ENCODE measurements at places on chromosomes 2 and 18.

DNA sequence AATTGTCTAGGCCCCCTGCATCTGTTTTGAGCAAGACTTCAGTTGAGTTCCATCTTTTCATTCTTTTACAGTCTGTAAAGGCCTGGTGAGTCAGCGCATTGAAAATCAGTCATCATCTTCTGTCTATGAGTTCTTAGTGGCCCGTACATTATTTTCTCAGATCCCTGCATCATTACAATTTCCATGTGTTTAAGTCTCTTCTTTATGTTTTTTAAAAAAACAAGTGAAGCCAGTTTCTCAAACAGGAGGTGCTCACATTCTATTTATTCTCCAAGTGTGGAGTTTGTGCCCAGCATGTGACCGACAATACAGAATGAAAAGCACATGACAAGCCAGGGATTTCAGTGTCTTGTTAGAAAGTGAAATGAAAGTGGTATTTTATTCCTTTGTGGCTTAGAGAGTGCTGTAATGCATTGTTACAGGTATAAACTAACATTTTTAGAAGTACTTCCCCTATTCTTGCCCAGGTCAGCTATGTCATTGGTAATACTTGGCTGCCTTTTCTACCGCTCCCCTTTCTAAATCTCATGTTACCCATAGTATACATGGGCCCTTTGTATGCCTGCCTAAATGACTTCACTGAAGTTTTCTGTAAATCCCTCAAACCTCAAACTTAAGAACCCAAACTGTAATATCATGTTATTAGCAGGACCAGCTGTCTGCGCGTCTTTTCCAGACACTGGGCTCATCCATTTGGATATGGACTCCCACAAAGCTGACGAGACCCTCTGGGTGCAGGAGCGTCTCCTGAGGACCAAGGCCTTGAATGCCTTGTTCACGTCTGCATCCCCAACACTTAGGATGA, 67.6 kb downstream of the FEZ2 start:
- no peak for DNase-seq

- no peak for DNase-seq
Observed at GRCh38 chr2:3959372-3959771, 256.0 kb downstream of the DCDC2C start.

- no peak for DNase-seq
Observed at GRCh38 chr2:238127165-238128060, 11.1 kb upstream of the KLHL30 start.

DNA sequence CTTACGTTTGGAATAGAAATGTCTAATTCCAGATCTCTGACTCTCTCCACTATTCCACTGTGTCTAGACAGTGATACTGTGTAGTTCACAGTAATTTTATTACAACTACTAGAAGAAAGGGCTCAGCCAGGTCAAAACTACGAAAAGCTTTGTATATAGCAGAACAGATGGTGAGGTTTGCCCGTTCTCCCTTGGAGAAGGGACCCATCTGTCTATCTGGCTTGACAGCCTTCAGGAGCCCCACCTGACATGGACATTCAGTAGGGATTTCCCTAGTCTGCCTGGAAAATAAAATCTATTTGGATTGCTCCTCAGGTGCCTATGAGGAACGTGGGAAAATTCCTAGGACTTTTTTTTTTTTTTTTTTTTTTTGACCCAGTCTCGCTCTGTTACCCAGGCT, 435.4 kb downstream of the NRXN1 start:
- no peak for DNase-seq

DNA sequence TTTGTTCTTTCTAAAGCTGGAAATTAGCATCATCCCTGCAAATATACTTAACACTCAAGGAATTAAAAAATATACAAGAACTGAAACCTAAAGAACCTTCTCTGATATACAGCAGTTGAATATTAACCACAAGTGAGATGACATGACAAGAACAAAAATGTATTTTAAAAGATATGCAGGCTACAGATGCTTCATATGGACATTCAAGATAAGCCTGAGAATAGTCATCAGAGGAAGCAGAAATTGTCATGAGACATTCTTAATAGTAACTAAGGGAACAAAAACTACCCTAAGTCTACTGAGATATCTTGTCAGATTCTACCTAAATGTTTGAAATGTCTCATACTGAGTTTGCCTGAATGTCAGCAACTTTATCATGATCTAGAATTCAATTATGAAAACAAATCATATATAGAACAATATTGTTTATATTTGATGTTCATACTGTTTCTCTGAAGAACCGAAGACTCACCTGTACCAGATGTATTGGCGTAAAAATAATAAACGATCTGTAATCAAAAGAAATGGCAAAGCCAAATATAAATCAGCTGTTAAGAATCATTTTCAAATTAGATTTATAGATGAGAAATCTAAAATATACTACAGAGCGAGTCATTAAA, 4.7 kb downstream of the NBAS start:
- no peak for DNase-seq

- no peak for DNase-seq
Observed at GRCh38 chr2:38734299-38735058, 16.7 kb downstream of the SRSF7 start.

- DNase-seq, result no peak
Observed at GRCh38 chr2:18473241-18474181, 86.9 kb downstream of the RDH14 start.

DNA sequence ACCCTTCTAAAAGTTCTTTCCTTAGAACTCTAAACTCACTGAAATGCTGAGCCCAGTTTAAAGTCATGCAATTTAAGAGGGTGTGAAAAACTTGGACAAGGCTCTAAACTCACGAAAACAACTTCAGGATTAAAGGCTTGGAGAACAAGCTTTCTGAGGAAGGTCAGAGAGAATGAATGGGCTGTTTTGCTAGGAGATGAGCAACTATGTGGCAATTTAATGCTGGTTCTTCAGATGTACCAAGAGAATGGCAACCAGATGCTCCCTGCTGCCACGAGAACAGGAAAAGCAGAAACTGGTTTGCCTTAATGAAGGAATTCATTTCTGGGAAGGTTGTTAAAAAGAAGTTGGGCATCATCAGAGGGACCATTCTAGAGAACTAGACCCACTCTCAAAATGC, 77.8 kb upstream of the PMAIP1 start:
- no peak for DNase-seq

DNA sequence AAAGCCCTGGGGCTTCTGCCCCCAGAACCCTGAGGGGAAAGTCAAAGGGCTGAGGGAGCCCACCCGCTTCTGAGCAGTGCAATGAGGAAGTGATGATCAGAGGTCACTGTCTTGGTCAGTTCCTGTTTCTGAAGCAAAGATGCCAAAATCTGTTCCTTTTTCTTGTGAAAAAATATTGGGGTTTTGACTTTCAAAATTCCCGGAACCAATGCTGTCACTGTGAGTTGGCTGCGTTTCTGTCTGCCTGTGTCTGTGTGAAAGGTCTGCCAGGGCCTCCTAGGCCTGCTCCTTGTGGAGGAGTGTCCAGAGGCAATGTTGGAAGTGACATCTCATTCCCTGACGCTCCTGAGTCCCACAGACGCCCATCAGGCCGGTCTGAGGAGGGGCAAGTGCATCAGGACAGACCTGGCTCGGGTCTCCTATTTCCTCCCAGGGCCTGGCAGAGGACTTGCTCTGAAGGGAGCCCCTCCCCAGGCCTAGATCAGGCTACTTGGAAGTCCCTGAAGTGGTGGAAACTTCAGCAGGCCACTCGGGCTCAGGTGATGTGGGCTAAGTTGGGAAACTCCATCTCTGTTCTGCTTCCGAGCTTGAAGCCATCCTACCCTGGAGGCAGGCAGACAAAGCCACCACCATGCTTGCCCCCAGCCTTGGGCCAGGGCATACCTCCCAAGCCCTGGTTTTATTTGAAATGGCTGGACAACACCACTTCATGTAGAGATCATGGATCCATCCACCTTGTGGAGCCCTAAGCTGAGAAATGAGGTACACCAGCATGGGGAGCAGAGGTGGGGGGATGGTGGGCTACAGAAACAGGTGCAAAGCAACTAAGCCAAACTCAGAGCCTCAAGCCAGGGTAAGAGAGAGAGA, 51.0 kb downstream of the PKDCC start:
- no peak for DNase-seq

DNA sequence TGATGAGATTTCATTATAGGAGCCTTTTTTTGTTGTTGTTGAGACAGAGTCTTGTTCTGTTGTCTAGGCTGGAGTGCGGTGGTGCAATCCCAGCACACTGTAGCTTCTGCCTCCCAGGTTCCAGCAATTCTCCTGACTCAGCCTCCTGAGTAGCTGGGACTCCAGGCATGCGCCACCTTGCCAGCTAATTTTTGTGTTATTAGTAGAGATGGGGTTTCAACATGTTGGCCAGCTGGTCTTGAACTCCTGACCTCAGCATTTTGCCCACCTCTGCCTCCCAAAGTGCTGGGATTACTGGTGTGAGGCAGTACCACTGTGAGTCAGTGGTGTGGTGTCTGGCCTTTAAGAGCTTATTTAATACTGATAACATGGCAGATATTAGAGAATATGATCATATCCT, 60.1 kb downstream of the MOB4 start:
- DNase-seq, result no peak

Measured in stimulated activated CD8-positive, alpha-beta memory T cell treated with anti-CD3 and anti-CD28 coated beads, Interleukin-2, amount 100 ng/mL, for 1 hour (primary cell).